ENCODE measurements at places on chromosomes 5 and 9.
A peak's percentile ranks its signal among the peaks of the same experiment; 100 is the strongest.

DNA sequence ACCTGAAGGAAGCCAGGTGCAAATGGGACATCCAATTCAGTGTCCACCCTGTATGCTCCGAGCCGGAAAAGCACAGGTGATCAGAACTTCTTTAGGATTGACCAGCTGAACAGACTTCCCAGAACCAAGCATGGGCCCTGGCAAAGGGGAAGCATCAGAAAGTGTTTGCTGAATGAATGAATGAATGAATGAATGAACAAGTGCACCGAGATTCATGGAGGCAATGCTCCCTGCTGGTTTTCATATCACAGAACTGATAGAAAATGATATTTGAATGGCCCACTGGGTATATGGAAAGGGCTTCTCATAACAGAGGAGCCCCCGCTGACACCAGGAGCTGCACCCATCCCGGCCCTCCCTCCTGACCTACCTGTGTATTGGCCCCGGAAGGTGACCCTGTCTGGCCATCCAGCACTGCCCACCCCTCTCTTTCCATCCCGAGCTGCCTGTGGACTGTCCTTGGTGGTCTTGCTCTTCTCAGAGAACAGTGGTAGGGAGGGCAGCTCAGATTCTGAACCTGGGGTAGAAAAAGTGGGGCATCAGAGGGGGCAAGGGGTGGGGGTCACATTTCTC lies 15.9 kb downstream of the ORM2 start:
- no peak for DNase-seq

DNA sequence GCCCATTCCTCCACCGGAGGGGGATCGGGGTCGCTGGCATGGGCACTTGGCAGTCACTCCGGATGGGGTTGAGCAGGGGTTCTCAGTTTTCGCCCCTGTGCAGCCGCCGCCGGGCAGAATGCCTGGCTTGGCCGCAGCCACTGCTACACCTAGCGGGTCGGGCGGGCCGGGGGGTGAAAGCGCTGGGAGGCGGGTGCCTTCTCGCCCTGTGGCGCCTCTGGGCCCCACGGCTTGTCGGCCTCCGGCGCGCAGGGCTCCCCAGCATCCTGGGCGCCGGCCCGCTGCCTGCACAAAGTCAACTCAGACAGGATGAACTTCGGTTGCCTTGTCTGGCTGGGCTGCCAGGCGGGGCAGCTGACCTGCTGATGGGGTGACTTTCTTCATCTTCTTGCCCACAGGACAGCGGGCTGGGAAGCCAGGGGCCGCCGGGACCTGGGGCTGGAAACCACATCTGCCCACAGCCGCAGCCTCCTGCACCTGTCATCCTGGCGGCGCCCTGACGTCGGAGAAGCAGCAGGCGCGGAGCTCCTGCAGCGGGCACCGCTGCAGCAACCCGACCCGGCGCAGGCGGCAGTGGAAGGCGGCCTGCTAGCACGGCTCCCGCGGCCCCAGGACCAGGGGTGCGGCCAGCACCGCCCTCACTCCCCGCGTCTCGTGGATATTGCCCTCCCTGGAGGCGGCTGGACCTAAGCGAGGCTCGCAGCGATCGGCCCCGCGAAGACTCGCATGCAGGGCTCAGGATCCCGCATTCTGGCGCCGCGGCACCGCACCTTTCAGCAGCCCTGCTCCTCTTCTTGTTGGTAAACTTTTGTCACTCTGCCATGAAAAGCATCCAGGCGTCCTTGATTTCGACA lies 1.3 kb upstream of the ANKRD18A start:
- DNase-seq, result no peak

DNA sequence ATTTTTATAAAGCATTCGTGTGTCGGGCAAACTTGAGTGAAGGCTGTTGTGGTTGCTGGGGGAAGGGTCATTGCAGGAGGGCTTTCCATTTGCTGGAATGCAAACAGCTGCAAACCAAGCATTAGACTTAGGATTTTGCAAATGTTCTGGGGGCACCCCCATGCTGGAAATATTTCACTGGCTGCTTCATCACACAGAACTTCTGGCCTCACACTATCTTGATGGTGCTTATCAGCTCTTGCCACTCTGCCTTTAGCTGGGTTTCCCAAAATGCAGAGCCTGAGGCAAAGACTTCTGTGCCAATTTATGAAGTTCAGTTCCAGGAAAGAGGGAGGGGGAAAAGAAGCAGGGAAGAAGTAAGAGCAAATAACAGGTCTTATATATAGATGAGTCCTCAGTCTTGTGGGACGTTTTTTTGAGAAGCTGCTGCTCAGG lies 8.6 kb upstream of the COL15A1 start:
- DNase-seq, result peak; percentile 87

GRCh38 chr5:135497971-135498636 lies 37.7 kb downstream of the NEUROG1 start:
- DNase-seq, result no peak

DNA sequence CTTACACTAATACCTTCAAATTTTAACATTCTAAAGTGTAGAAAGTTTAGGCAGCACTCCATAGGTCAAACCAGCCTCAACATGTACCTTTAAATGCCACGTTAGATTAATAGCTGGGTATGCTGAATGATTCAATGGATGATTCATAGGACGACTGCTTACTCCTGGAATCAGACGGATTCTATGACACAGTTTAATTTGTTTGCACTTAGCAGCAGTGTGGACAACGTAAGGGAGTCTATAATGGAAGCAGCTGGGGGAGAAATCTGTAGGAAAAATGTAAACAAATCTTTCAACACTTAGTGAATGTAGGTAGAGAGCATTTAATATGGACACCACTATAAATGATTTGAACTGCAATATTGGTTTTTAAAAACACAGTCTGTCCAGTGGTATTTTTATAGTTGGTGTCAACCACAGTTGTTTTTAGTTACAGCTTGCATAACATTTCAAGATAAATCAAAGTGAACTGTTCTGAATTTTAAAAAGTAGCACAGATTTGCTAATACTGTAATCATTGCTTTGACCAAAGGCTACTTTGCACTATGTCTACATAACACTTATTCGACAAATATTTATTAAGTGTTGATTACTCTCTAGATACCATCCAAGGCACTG lies 701.5 kb upstream of the MEF2C start:
- no peak for DNase-seq

DNA sequence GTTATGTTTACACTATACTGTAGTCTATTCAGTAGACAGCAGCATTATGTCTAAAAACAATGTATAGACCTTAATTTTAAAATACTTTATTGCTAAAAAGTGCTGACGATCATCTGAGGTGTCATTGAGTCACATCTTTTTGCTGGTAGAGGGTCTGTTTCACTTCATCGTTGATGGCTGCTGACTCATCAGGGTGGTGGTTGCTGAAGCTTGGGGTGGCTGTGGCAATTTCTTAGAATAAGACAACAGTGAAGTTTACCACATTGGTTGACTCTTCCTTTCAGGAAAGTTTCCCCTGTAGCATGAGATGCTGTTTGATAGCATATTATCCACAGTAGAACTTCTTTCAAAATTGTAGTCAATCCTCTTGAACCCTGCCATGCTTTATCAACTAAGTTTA lies 150.3 kb downstream of the FBXL7 start:
- DNase-seq, result peak; percentile 62

DNA sequence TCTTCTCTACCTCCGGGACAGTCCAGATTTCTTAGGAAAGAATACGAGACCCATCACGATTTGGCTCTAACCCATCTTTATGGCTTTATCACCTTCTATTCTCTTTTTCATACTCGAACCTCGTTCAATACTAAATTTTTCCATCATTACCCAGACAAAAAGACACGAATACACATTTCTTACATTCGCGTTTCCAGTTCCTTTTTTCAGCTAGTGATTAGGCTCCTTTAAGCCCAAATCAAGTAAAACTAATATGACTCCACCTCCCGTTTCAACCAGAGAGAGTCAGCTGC lies 506 bp downstream of the ZBTB6 start:
- no peak for DNase-seq

- DNase-seq, result no peak
Observed at GRCh38 chr9:114469091-114469853, 36.0 kb downstream of the WHRN start.

DNA sequence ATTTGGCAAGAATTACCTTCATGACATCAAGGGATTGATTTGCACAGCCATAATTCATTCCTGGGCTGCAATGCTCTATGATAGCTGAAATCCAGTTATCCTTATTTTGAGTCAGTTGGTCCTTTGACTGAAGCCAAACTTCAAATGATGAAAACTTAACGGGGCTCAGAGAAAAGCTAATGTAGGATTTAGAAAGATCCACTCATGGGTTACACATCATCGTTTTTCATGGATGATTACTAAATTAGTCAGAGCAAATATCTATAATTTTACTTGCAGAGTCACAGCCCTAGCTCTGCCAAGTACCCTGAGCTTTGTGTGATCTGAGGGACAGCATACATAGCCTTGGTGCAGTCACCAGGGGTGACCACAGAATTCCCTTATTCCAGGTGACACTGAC lies 27.3 kb upstream of the MUSK start:
- no peak for DNase-seq

- DNase-seq, result no peak
Observed at GRCh38 chr9:107954312-107954711, 464.7 kb upstream of the KLF4 start.

DNA sequence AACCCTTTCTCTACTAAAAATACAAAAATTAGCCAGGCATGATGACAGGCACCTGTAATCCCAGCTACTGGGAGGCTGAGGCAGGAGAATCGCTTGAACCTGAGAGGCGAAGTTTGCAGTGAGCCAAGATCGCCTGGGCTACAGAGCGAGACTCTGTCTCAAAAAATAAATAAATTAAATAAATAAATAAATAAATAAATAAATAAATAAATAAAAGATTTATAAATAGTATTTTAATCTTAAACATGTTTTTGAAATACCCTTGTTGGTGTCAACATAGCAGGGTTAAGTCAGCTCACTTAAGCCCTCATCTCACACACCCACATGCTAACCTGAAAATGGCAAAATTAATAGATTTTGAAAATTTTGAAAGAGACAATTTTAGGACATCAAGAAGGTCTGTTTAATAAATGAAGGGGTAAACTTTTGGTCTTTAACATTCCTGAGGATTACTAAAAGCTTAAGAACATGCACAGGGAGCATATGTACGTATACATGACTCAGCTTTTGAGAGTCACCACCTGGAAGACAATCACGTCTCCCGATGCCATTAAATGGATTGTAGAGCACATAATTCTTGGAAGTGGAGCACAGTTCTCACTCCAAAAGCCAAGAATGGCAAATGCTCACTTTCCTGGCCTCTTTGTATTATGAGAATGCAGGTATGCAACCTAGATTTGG lies 202.5 kb downstream of the GDNF start:
- DNase-seq, result no peak

- DNase-seq, result no peak
Observed at GRCh38 chr5:137342764-137343163, 156.4 kb downstream of the SPOCK1 start.

- no peak for DNase-seq
Observed at GRCh38 chr9:83062651-83063527, at the start of gene RASEF. Gene RASEF, minus strand, starts transcription at chr9:83063142. Its CDS starts 275 bp downstream, at chr9:83062867.

DNA sequence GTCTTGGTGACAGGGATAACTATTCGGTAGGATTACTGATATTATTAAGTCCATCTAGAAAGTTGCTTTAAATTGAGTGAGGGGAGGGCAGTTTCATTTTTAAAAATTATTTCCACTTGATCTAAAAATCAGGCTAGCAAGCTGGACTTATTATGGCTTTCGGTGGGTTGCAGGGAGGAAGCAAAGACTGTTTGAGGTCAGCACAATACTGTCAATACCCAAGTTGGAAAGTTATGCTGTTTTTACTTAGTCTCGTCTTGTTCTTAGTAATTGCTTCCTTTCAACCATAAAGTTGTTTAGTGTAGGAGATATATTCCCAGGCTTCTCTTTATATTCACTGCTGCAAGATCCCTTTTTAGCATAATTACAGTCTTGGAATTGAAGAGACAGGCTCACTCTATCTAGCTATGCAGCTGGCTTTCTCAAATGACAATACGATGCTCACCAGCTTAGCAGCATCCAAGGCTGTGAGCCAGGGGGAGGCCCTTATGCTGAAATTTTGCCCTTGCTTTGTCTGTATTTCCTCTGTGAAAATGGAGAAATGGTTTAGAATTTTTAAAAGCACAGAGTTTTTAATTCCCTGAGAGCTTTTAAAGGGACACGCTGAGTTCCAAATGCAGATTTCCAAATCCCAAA lies 68.2 kb upstream of the APC start:
- no peak for DNase-seq

- DNase-seq, result no peak
Observed at GRCh38 chr9:74369844-74370243, 127.3 kb upstream of the RORB start.

DNA sequence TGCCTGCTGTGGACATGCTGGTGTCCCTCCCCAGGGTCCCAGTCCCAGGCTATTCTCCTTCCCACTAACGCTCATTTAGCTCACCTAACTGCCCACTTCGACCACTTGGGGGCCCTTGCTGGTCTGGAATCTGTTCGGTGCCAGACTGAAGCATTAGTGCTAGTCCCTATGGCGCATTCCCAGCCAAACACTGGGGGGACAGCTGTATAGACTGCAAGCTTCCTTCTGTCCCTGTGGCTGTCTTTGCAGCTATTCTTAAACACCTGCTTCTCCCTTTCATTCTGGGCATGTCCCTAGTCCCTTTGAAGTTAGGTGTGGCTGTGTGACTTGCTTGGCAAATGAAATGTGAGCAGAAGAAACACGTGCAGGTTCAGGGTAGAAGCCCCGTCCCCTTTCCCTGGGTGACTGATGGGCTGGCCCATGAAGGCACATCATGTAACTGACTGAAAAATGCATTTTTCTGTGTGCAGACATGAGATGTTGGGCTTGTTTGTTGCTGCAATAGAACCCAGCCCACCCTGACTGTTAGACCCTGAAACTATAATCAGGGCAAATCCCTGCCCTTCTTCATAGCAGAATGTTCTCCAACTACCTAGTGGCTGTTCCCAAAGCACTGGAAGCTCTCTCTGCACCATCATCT lies 134.4 kb downstream of the BARX1 start:
- peak; percentile 2 for DNase-seq

DNA sequence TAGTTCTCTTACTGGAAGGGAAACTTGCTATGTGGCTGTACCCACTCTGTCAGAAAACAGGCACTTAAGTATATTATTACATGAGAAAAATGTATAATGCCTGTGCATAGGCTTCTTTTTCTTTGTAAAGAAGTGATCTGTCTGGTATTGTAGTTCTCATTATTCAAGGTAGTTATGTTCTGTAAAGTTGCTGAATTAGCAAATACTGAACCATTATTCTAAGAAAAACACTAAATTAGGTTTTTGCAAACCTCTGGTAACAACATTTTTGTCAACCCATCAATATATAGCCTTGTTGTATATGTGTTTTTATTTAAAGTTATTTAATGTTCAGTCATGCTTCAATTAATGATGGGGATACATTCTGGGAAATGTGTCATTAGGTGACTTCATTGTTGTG lies 8.8 kb downstream of the RAD17 start:
- DNase-seq, result no peak

DNA sequence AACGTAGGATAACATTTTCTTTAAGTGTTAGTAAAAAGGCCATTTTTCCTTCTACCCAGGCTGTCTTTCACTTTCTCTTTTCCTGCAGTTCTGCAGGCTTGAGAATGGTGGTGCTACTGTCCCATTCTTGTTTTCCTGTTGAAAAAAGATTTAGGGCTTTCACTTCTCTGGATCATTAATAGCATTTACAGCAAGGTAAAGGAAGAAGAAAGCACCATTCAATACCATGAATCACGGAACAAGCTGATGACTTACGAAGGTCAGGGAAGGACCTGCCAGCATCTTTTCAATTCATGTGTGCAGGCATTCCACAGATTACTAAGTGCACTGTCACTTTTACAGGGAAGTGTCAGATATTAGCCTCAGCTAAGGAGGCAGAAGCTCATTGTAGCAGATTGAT lies 292.8 kb downstream of the YTHDC2 start:
- DNase-seq, result peak; percentile 46

GRCh38 chr5:116759860-116760640 lies 185.4 kb upstream of the SEMA6A start:
- no peak for DNase-seq
